Caudate nucleus (tissue), 63 donors: ENCODE measurements at places on chromosomes 3 and 15.

DNA sequence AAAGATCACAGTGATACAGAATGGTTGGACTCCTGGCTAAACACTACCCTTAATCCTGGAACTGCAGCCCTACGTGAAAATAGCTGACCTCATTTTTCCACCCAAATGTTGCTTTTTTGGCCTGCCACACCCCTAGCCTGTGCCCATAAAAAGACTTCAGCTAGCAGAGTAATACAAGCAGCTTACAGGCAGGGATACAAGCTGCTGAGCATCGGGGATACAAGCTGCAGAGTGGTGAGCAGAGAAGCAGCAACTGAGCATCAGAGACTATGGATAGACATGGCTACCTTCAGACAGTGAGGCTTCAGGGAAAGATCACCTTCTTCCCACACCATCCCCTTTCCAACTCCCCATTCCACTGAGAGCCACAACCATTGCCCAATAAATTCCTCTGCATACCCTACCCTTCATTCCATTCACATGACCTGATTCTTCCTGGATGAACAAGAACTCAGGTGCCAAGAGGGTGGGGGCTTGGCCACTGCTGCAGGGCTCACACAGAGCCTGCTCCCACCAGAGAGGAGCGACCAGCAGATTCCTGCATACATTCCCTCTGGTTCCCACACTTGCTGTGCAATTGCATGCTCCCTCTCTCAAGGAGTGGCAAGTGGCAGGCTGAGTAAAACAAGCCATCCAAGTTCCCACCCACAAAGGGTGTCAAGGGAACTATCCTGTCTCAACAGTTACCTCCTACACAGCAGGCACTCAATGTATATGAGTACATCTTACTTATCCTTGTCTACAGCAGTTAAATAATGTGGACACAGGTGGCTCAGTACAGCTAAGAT is 217.5 kb downstream of the ALCAM start:
- no peak for DNase-seq

DNA sequence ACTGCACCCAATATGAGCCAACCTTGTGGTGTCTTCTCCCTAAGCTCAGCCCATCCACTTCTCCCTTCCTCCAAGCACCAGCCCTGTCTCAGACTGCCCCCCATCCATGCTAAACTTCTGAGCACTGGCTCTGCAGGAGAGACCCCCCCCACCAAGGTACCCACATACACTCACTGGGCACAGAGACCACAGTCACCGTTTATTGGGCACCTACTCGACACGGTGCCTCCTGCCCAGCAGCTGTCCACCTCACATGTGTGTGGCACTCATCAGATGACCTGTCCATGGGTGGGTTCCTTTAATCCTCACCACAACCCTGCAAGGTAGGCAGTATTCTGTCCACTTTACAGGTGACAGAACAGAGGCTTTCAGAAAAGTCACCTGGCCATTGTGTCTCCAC is 22.3 kb upstream of the SFMBT1 start:
- no peak for DNase-seq

DNA sequence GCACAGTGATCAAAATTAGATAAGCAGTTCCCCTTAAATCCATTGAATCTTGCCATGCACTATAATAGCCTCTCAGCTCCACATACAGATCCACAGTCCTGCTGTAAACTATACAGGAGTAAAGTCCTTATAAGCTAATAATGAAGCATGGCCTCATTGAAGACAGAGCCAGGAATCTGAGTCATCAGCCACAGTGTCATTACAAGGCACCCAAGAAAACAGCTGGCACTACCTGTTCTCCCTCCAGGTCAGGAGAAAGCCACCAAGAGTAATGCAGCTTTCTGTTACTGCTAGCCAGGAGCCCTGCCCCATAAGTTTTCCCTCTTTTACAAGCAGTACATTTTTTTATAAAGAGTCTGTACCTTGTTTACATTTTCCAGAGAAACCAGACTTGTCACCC is 27.3 kb downstream of the WDR49 start:
- no peak for DNase-seq

DNA sequence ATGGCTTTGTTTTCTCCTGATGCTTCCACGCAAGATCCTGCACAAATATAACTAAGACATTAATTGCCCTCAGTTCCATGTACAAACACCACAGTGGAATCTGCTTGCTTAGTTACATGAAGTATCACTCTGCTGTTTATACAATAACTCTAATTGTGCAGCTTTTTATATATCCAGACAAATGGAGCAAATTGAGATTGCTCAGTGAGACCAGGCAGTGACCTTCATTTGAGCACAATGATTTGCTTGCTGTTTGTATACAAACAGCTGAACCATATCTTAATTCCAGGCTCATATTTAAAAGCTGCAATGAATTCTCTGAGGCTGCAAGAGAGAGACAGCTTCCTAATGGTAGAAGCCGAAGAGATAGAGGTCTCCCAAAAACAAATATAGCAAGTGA is 243.7 kb downstream of the CADPS start:
- DNase-seq, result no peak

GRCh38 chr3:102741105-102741504 is 306.3 kb downstream of the ZPLD1 start:
- no peak for DNase-seq

- no peak for DNase-seq
These were observed 991 bp downstream of the SOX2 start for GRCh38 chr3:181712553-181713279.

- DNase-seq, result no peak
These were observed 1588.2 kb downstream of the SI start for GRCh38 chr3:163490119-163490518.

GRCh38 chr3:151561878-151562277 is 101.0 kb upstream of the IGSF10 start:
- no peak for DNase-seq

GRCh38 chr3:42601896-42602581 is 1.6 kb downstream of the NKTR start:
- no peak for DNase-seq

DNA sequence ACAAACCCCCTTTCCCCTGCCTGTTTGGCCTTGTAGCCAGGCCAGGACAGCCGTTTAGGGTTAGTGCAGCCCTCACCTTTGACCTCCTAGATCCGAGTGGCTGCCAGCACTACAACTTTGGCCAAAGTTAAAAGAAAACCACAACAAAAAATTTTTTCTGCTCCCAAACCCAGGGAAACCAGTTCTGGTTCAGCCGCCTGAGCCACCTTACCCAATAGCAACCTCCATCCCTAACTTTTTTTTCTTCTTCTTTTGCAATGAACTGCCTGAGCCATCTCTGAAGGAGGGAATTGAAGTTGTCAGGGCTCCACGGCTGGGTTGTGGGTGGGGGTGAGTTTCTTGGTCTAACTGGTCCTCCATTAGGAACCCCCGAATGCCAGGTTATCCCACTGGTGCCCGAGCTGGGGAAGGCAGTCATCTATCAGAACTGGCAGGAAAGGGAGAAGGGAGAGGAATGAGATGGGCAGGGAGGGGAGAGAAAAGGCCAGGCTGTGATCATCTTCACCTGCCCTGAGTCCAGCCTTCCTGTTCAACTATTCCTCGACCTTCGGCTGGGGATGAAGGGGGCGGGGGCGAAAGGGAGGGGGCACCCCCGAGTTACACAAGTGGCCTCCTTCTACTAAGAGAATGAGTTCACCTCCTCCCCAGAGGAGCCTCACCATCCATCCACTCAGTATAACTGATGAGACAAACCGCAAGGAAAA is 6.2 kb upstream of the NR2F2 start:
- DNase-seq, result no peak
